ENCODE measurements at places on chromosomes 13 and 19.

GRCh38 chr19:30665449-30665848 lies 293.3 kb downstream of the ZNF536 start:
- DNase-seq = no peak

GRCh38 chr13:85833921-85834320 lies 34.7 kb upstream of the SLITRK6 start:
- no peak for DNase-seq

- DNase-seq = no peak
Measured at GRCh38 chr19:50430888-50431342, 1.8 kb upstream of the MYBPC2 start.

DNA sequence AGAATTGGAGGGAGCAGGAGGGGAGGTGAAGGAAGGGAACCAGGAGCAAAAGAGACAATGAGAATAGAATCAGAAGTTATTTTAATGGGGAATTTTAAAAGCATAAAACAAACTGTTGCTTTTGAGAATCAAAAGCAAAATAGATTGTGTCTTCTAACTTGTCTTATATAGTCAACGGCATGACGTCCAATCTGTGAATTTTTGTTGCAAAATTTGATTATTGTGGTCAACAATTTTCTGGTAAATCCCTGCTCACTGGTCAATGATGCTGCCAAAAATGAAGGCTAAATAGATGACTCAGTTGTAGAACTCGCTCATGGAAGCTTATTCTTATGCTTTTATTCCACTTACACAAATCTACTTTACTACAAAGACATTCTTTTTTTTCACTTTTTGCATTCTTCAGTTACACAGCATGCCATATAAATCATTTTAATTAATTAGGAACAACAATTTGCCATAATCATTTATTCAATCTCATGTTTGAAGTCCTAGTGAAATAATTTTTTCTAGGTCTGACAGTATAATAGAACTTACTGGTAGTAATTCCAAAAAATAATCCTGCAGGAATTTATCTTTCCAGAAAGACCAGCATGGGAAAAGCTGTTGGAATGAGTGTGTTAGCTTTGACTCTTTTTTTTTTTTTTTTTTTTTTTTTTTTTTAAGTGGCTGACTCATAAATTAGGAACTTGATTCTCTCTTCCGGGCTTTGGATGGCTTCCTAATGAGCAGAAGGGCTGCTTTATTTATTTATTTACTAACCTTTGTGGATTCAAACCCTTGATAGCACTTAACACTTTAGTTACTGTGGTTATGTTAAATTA lies 256.9 kb downstream of the SPRY2 start:
- no peak for DNase-seq

- no peak for DNase-seq
Measured at GRCh38 chr19:31220540-31220939, 128.7 kb downstream of the TSHZ3 start.

DNA sequence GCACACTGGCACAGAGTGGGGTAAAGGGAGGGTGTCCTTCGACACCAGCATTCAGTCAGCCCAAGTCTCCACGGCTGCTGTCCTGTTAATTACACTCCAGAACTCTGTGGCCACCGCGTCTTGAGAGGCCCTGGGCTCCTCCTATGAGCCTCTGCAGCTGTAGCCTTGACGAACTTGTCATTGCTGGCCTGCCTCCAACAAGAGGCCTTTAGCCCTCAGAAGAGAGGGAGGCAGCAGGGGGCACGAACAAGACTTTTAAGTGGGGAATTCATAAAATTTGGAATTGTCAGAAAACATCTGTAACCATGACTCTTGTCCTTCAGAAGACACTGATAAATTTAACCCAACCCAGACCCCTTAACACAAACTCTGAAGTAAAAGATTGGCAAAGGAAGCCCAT lies 241.9 kb downstream of the UQCRFS1 start:
- DNase-seq = no peak
